Liver (tissue), 10 donors: ENCODE measurements at places on chromosomes 16 and 17. TPM values are rescaled to one million over a fixed set of nuclear protein-coding genes. Genes with fewer than 3 reads are reported as not detected.

DPEP3 gene
- 0.08 TPM for total RNA-seq

PERCC1 gene
- total RNA-seq: 4.7 TPM

WNT3 gene
- total RNA-seq: 4.3 TPM

TMEM114 gene
- not detected for total RNA-seq

CRYBA1 gene
- total RNA-seq: not detected

TBC1D3E gene
- 0.33 TPM for total RNA-seq

VPS35 gene
- total RNA-seq: 30.3 TPM

FBXO39 gene
- total RNA-seq: 0.05 TPM

SEC14L1 gene
- total RNA-seq: 52.0 TPM

PDF gene
- total RNA-seq: 31.3 TPM
